Activated CD4-positive, alpha-beta T cell treated with anti-CD3 and anti-CD28 coated beads, Interleukin-2, amount 50 U/mL, for 24 hours (primary cell): ENCODE measurements at places on chromosomes 6 and 20.

DNA sequence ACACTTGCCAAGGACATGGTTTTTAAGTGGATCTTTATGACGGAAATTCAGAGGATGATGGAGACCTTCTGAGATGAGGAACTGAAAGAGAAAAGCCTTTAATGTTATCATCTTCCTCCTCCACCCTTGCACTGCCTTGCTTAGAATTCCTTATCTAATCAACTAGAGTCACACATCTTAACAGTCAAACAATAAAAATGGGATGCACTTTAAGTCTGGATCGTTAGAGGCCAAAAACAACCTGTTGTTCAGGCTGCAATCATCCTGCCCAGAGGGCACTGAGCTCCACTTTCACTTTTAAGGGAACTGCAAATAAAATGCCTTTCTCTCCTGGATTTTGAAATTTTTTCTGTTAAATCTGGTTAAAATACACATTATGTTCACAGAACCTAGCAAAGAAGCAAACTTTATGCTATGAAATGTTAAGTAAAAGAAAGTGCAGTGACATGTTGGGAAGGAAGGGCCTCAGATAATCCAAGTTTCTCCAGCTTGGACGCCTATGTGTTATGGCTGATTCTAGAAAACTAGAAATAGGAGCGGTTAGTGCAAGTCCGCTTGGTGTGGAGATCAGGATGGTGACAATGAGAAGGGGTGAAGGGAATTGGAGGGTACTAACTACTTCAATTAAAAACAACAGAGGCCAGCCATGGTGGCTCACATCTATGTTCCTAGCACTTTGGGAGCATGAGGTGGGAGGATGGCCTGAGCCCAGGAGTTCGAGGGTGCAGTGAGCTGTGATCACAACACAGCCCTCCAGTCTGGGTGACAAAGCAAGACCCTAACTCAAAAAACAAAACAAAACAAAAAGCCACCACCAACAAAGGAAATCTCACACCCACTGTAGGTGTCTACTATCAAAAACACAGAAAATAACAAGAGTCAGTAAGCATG is 66.4 kb upstream of the KIF13A start:
- no peak for DNase-seq

DNA sequence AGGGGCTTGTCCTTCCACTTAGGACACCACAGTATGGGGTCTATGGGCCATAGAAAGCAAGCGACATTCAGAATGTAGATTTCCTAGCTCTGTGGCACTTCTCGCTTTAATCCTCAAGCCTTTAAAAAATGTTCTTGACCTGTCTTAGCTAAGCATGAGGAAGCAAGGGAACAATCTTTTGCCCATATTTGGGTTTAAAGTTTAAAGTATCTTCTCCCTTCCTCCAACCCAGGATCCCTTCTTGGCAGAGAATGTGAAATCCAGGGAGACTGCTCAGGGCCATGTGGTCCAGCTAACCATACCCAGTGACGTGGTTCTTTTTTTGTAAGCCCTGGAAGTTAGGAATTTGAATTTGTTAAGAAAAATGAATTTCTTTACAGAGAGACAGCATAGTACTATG is 289.9 kb downstream of the BTBD9 start:
- no peak for DNase-seq

DNA sequence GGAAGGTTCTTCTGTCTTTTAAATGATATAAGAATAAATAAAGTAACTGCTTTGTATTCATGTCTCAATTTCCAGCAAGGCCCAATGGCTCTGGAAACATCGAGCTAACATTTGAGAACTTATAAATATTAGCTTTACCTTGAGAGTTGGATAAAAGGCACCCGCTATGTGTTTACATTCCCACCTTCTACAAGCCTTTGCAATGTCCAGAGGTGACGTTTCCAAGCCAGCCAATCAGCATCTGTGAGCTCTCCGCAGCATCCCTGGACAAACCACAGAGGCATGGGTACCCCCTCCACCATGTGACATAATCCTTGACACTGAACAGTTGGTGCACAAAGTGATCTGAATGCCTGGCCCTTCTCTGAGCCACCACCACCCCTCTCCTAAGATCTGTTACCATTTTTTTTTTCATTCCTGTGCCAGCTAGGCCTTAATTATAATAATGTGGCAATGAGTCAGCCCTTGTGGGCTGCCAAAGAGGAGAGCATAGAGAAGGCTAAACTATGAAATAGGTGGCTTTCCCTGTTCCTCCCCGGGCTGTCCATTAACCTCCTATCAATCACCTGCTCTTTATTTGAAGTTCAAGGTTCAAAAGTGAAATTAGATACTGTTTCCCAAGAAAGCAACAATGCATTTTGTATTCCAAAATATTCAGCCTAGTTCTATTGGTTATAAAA is 4.1 kb downstream of the CBLN4 start:
- DNase-seq: no peak

DNA sequence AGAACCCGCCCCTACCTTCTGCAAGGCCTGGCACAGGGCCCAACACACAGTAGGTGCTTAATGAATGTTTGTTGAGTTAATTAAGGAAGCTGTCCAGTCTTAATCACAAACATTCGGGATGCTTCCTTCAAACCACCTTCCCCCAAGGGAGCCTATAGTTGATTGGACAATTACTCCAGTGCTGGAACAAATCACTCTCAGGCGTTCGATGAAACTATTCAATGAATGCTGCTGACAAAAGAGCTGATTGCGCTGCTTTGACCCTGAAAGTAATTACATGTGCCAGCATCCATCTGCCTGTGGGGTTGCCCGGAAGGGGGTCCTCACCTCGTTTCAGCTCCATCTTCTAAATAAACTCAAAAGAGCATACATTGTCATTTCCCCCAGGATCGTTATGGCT is 112.0 kb upstream of the SRSF6 start:
- DNase-seq: no peak

DNA sequence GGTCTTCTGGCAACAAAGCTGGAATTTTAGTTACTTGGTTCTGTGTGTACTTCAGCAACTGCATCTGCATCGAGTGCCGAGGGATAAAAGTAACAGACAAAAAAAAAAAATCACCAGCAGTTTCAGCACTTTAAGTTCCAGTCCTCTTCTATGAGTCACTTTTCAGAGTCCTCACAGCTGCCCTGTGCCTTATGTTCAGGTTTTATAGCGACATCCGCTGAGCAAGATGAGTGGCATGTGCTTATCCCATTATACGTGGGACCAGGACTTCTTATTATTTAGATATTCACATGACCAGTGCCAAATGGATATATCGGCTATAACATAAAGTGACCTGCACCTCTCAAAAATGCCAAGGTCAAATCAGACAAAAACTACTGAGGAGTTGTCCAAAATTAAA is 242.9 kb downstream of the FOXA2 start:
- no peak for DNase-seq

DNA sequence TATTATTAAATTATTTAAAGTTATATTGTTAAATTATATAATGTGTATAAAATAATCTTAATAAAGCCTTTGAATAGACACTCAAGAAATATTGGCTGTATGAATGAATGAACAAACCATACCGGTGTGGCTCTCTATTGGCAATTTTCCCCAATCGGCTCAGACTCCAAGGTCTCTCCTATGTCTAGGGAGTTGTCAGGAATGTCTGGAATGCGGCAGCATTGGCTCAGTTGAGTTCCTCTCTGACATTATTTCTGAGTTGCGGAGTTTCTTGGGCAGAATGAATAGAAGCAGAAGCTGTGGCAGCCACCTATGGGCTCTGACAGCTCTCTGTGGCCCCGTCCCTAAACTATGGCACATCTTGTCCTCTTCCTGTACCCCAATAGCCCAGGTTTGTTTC is 111.0 kb downstream of the SOBP start:
- no peak for DNase-seq

GRCh38 chr6:63347599-63347998 is 27.8 kb upstream of the LGSN start:
- DNase-seq: no peak

DNA sequence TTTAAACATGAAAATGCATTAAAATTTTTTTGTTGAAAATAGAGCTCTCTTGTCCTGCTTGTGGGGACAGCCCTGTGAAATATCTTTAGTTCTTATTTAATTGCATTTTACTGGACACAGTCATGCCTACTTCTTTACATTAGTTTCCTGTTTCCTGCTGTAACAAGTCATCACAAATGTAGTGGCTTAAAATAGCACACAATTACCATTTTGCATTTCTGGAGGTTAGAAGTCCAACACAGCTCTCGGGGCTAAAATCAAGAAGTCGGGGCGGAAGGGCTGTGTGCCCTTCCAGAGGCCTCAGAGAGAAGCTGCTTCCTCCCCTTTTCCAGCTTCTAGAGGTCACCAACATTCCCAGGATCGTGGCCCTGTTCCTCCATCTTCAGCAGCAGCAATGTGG is 29.4 kb downstream of the PNLDC1 start:
- no peak for DNase-seq

DNA sequence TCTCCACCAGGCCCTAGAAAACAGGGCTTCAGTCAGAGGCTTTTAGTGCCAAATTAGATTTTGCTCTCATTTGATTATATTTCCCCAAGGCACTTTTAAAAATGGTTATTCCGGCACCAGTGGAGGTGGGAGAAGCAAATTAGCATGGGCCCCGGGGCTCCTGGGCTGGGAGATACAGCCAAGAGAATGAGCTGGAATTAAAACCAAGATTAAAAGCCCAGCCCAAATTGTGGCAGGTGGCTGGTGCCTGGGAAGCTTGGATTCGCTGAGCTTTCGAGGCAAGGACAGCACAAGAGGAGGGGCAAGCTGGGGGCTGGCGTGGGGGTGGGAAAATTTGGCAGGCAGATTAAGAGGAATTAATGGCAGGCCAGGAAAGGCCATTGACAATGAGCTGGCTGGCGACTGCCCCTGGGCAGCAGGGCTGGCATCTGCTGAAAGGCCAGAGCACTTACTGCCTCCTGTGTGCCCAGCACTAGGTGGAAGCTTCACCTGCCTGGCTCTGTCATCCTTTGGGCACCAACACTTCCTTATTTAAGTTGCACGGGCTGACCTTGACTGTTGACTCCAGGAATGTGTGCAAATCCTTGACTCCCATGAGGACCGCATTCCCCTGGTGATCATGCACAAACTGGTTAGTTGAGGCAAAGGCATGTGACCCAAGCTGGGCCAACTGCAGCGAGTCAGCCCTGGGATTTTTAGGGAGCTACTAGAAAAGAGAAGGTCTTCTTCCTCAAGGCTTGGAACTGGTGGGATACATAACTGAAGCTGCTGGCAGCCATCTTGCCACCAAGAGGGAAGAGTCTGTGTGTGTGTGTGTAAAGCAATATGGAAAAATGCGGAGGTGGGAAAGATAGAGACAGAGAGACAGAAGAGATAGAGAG is 76.1 kb downstream of the SULF2 start:
- no peak for DNase-seq

DNA sequence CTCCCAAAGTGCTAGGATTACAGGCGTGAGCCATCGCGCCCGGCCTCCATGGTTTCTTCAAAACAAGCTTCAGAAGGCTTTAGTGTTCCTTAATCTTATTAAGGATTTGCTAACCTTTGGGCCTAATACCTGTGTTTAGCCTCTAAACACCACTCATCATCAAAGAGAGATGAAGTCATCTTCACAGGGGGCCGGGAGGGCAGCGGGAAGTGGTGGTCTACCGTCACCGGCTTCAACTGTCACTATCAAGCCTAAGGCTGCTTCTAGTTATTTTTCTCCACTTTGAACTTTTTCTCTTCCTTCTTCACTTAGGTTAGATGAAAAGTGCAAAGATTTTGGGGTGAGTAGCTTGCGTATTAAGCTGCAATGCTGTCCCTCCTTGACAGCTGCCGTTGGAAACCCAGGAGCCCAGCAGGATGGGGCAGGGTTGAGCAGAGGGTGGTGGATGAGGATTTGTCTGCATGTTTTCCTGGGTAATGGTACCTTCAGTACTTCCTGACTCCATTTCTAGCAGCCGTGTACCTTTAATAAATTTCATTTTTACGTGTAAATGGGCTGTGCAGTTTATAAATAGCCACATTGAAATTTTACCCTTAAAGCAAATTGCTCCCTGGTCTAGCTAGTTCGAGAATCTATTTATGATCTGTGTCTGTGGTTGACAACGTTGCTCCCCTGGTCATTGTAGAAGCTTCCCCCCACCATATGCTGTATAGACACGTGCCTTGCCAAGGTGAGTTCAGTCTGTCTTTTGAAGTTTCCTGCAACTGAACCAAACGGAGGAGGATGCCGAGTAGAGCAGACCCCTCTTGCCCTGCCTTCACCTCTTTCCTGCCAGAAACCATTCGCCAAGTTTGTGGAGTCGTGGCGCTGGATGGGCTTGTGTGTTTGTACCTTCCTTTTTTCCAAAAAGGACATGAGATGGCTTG is 64.8 kb downstream of the SYNJ2 start:
- DNase-seq: peak; percentile 12

- DNase-seq: no peak
Measured at GRCh38 chr6:157514659-157515496, 133.9 kb downstream of the ZDHHC14 start.

DNA sequence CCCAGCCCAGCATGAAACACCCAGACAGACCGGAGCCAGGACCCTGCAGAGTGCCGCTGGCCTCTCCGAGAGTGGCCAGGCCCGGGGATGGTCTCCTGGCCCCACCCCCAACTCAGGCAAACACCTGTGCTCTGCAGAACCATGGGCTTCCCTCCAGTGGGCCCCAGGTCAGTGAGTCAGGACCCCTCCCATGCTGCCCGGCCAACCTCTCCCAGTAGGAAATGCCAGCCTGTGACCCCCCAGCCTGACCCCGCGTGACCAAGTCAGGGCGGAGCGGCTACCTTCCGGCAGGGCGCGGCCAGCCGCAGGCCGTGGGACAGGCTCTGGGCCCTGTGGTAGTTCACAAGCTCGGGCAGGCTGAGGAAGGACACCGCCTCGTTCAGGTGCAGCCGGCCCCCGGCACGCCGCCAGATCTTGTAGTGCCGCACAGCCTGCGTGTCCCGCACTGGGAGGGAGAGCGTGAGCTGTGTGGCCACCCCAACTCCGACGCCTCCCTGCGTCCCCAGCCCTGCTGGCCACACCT is 3.2 kb downstream of the PTK6 start:
- no peak for DNase-seq

DNA sequence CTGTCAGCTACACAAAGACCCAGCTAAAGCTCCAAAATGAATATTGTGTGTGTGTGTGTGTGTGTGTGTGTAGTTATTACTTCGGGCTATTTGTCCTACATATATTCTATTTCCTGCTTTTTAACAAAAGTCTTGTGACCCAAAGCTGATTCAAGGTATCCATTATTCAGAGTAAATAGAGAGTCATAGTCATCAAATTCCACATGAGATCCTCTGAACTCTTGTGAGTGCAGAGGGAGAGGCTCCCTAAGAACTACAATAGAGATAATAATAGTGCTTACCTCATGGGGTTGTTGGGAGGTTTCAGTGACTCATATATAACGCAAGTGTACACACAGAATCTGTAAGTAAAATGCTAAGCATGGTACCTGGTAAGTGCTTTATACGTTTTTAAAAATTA is 95.6 kb upstream of the SHLD1 start:
- DNase-seq: no peak

GRCh38 chr6:20147469-20147868 is 64.8 kb downstream of the MBOAT1 start:
- no peak for DNase-seq
